ENCODE measurements at places on chromosomes 7 and 10. TPM values are rescaled to one million over a fixed set of nuclear protein-coding genes. Genes with fewer than 3 reads are reported as not detected.

DNAH11 gene
- total RNA-seq, result 0.15 TPM

GRCh38 chr7:52863652-52864051 lies 171.8 kb upstream of the POM121L12 start:
- H3K36me3 ChIP-seq, result no peaks in the 10 kb centered on the region
- no peaks in the 10 kb centered on the region for H3K27me3 ChIP-seq
- no peak for DNase-seq
- H3K4me1 ChIP-seq, result no peaks in the 10 kb centered on the region

GRCh38 chr10:13922586-13922985 lies 335.8 kb downstream of the PRPF18 start:
- H3K36me3 ChIP-seq, result no peaks in the 10 kb centered on the region
- DNase-seq, result no peak
- H3K4me3 ChIP-seq, result no peak overlapping the region
- no peaks in the 10 kb centered on the region for H3K4me1 ChIP-seq

GRCh38 chr7:43490016-43490415 lies 92.9 kb upstream of the STK17A start:
- peaks cover 14% of the 10 kb centered on the region for H3K27me3 ChIP-seq
- H3K4me3 ChIP-seq, result no peak overlapping the region
- no peaks in the 10 kb centered on the region for H3K36me3 ChIP-seq

DNA sequence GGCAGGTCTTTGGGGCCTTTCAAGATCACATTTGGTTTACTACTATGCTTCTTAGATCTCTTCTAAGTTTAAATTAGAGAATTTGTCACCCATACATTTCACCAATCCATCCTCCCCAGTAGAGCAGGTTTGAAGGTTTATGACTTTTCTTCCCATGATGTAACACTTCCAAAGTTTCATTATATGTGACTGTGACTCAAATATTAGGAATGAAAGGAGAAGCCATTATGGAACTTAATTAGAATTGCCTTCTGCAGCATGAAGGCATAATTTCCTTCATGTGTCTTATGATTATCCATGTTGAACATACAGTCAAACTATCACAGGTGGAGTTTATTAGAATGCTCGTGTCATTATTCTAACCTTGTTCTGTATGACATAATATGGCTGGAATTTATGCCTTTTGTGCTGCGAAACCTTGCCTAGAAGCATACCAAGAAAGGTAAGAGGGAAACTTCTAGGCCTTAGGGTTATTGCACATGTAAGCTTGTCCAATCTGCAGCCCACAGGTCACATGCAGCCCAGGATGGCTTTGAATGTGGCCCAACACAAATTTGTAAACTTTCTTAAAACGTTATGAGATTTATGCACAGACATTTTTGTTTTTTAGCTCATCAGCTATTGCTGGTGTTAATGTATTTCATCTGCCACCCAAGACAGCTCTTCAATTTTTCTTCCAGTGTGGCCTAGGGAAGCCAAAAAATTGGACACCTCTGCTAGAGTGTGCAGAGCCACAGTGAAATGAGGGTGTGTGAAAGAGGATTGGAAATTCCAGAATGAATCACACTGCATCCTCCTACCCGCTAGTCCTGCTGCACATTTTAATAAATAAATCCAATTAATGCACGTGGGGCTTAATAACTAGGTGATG lies 133.6 kb downstream of the TMEM26 start:
- DNase-seq, result no peak
- H3K36me3 ChIP-seq, result no peaks in the 10 kb centered on the region
- H3K4me3 ChIP-seq, result no peak overlapping the region
- H3K4me1 ChIP-seq, result no peaks in the 10 kb centered on the region

DNA sequence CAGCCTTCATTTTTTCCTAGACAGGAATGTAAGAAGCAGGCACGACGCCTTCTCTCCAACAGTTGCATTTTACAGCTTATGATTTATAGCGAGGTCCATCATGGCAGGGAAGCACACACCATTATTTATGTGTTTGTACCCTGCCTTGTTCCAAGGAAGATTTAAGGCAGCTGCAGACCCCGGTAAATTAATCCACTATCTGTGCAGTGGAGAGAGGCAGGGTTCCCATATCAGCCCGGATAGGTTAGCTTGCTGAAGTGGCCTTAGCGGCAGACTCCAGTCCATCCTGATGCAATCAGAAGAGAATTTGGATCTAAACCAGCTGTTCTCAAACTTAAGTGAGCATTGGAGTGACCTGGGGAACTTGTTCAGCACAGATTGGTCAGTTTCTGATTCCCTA lies 359.4 kb downstream of the GALNT17 start:
- no peaks in the 10 kb centered on the region for H3K27me3 ChIP-seq
- H3K36me3 ChIP-seq, result no peaks in the 10 kb centered on the region
- no peaks in the 10 kb centered on the region for H3K4me1 ChIP-seq

DNA sequence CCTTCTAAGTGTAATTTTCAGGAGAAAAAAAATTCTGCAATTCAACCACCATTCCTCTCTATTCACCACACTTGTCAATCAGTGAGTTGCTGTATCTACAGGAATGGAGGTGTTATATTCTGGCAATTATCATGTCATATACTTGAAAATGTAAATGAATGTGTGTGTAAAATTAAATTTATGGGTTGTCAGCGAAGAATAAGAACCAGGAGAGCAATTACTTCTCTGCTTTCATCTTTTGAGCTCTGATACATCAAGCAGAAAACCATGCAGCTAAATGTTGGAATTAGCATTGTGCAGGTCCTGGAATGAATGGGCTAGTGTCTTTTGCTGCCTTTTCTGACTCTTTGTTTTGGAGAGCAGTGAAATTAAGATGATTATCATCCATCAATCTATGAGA lies 207.6 kb downstream of the FOXP2 start:
- no peaks in the 10 kb centered on the region for H3K36me3 ChIP-seq
- no peak overlapping the region for H3K4me3 ChIP-seq
- no peak overlapping the region for H3K27ac ChIP-seq

DNA sequence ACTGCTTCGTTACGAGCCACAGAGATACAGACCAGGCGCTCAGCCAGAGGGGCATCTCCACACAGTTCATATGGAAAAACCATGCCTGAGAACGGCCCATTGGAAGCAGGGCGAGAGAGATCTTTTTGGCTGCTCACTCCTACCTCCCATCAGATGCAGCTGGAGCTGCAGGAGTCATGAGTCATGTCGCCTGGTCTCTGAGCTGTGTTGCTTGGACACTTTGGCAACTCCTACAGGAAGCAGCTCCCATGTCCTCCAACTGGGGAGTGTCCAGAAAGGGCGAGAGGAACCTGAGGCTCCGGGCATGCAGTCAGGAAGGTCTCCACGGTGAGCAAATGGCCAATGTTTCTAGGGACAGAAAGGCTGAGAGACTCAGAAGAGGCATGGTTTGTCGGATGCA lies 24.9 kb downstream of the INSIG1 start:
- peaks cover 3% of the 10 kb centered on the region for H3K27me3 ChIP-seq

- H3K4me3 ChIP-seq, result no peak overlapping the region
- no peak for DNase-seq
- no peak overlapping the region for H3K27ac ChIP-seq
- no peaks in the 10 kb centered on the region for H3K36me3 ChIP-seq
Measured at GRCh38 chr10:77201135-77202106, 436.2 kb downstream of the KCNMA1 start.

DNA sequence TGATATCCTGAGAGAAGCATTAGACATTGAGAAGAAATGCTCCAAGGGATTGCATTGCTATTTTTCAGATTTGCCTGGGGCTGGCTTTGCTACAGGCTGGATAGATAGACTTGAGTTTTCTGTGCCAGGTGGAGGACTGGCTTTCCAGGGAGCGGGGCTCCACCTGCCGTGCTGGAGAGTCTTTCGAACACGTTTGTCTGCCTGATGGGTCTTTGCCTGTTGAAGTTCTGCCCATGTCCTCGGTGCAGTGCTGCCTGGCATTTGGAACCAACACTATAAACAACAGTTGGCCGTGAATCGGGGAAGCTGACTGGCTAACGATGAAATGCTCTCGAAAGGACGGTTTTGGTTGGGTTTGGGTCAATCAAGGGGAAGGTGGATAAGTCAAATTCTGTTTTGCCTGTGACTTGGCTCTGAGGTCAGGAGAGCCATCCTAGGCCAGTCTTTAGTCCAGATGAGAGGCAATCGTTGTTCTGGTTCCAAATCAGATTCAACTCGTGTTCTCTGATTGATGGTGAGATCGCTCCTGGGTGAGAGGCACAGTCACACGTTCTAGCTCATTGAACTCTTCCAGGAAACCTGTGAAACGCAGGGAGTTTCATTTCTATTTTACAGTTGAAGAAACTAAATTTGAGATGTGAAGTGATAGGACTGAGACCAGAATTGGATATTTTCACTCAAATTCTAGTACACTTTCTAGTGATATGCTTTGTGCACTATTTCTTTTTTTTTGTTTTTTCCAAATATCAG lies 599.0 kb downstream of the TYW1 start:
- no peaks in the 10 kb centered on the region for H3K4me1 ChIP-seq
- peaks cover 5% of the 10 kb centered on the region for H3K27me3 ChIP-seq
- H3K4me3 ChIP-seq, result no peak overlapping the region

DNA sequence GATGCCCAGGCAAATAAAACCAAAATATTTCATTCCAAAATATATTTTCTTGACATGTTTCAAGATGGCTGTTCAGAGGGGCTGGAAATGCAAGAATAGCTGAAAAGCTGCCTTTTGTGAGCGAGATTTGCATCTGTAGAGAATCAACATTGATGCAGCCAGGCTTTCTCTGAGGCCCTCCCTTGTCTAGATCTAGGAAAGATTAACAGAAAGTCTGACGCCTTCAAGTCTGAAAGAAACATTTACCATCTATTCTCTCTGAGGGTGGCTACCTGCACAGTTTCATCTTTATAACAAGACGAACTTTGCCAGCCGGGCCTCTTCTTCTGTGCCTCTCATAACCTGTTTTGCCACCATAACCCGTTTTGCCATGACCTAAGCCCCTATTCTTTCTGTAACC lies 170.2 kb downstream of the AKR1D1 start:
- no peak overlapping the region for H3K27ac ChIP-seq
- H3K27me3 ChIP-seq, result no peaks in the 10 kb centered on the region
- H3K36me3 ChIP-seq, result no peaks in the 10 kb centered on the region
- no peak overlapping the region for H3K4me3 ChIP-seq
- H3K4me1 ChIP-seq, result no peaks in the 10 kb centered on the region

PRRT4 gene
- 0.77 TPM for total RNA-seq

GRCh38 chr10:118638680-118639079 lies 43.2 kb upstream of the PRLHR start:
- no peaks in the 10 kb centered on the region for H3K4me1 ChIP-seq
- no peak overlapping the region for H3K27ac ChIP-seq
- H3K36me3 ChIP-seq, result no peaks in the 10 kb centered on the region
- H3K27me3 ChIP-seq, result peaks cover 15% of the 10 kb centered on the region
- no peak overlapping the region for H3K4me3 ChIP-seq

GRCh38 chr7:39720586-39720985 lies 97.2 kb downstream of the RALA start:
- H3K4me3 ChIP-seq, result no peak overlapping the region
- no peaks in the 10 kb centered on the region for H3K36me3 ChIP-seq
- H3K27me3 ChIP-seq, result peaks cover 1% of the 10 kb centered on the region
- H3K27ac ChIP-seq, result no peak overlapping the region
- no peak for DNase-seq

- H3K27me3 ChIP-seq, result no peaks in the 10 kb centered on the region
- no peaks in the 10 kb centered on the region for H3K36me3 ChIP-seq
- H3K4me3 ChIP-seq, result no peak overlapping the region
- H3K4me1 ChIP-seq, result peaks cover 21% of the 10 kb centered on the region
- peak overlapping the region; percentile 25 for H3K27ac ChIP-seq
Measured at GRCh38 chr10:124728071-124728829, 15.9 kb downstream of the FAM53B start.

GRCh38 chr7:68977385-68978055 lies 620.8 kb upstream of the AUTS2 start:
- no peak for DNase-seq
- H3K27ac ChIP-seq, result no peak overlapping the region
- H3K4me3 ChIP-seq, result no peak overlapping the region
- no peaks in the 10 kb centered on the region for H3K27me3 ChIP-seq
- H3K36me3 ChIP-seq, result no peaks in the 10 kb centered on the region

GPR15LG gene
- total RNA-seq, result 0.41 TPM

- no peak for DNase-seq
- H3K36me3 ChIP-seq, result no peaks in the 10 kb centered on the region
- no peak overlapping the region for H3K4me3 ChIP-seq
- H3K4me1 ChIP-seq, result no peaks in the 10 kb centered on the region
- H3K27me3 ChIP-seq, result peaks cover 3% of the 10 kb centered on the region
Measured at GRCh38 chr10:124194199-124194824, 100.9 kb upstream of the CHST15 start.

DNA sequence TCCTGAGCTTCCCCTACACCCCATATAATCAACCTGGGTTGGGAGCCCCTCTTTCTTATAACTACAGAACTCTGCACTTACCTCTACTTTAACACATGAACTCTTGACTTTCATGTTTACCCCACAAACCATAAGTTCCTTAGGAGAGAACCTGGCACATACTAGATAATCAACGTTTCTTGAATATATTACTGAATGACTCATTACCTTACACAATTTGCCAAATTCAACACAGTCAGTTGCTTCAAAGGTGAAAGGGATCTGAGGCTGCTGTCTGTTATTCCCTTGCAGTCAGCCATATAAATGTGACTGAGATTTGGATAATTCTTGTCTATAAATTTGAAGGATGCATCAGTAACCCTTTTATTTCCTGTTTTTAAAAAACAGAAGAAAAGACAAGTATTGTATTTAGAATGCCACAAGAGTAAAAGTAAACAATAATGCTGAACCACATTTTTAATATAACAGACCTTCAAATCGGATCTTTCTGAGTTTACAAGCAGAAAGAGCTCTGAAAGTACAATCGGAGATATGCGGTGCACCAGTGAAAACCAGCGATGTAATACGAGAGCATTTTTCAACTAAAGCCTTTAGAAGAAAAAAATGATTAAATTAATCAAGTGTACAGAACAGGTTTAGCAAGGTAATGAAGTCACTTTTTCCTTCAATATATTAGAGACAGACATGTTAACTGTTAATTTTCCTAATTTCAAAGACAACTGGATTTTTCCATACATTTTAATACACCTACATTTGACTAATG lies 29.5 kb upstream of the LRRC17 start:
- DNase-seq, result no peak
- H3K4me1 ChIP-seq, result peaks cover 15% of the 10 kb centered on the region
- H3K27ac ChIP-seq, result peak overlapping the region; percentile 71
- no peaks in the 10 kb centered on the region for H3K36me3 ChIP-seq
- H3K27me3 ChIP-seq, result no peaks in the 10 kb centered on the region

FAM25C gene
- total RNA-seq, result not detected

DNA sequence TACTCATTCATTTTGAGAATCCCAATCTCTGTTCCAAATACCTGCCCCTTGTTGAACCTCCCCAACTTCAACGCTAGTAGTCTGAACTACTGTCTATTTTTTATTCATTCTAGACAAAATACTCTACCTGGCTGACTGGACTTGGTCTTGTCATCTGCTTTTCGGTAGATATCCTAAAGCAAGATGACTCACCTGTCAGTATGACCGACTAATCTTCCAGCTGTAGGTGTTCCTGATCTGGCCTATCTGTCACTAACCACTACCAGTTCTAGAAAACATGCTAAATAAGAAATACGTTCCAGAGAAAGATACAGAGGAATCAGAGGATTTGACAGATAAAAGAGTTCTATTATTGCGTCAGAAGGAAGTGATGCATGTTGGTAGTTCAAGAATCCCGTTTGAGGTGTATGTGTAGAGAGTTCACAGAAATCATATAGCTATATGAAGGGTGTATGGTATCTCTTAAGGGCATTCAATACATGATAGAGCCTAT lies 81.1 kb downstream of the IDE start:
- no peak for DNase-seq
- H3K27ac ChIP-seq, result no peak overlapping the region
- H3K27me3 ChIP-seq, result no peaks in the 10 kb centered on the region
- peaks cover 10% of the 10 kb centered on the region for H3K36me3 ChIP-seq

Measured in Panc1 (cell line).